ENCODE measurements at places on chromosomes 2 and 18.

- peak; percentile 76 for DNase-seq
Observed at GRCh38 chr2:237512774-237513466, 25.9 kb downstream of the MLPH start.

DNA sequence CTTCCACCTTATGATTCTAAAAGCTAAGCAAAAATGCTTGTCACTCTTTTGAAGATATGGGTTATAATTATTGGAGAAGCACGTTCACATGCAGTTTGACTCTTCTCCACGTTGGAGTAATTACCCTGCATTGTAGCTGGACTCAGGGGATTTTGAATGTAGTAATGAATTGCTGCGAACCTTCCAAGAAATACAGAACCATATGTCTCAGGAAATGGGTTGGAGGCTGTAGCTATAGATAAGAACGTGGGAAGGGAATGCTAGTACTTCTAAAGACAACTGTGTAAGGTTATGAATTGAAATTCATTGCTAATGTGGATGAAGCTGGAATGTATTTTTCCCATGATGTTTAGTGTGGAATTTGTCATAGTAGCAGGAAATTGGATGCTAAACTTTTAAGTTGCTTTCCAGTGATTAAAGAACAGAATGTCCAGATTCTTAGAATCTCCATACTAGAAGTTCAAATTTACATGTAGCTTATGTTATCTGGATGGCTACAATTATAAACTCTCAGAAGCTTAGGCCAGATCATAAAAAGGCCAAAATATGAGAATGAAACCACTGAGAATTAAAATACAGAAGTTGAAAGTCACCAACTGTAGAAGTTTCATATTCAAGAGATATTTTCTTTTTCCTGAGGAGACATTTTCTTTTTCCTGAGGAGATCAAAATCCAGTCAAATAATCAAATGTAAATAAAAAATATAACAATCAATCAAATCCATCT lies 27.3 kb upstream of the SPOPL start:
- DNase-seq = no peak

GRCh38 chr2:60554074-60554645 lies 706 bp upstream of the BCL11A start:
- peak; percentile 15 for DNase-seq

DNA sequence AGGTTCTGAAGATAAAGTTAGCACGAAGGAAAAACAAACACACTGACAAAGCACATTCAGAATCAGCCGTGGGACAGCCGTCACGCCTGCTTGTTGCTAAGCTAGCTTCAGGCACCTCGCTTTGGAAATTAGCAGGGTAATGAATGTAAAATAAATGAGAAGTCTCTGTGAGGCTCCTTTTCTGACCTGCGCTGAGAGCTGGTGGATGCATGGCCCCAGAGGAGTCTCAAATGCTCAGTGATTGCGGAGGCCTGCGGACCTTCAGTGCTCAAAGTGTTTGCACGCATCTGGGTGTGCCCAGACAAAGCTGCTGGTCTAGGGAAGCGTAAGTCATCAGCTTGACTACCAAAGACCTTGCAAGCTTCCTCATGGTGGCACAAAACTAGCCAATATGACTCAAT lies 50.6 kb downstream of the CD8B2 start:
- no peak for DNase-seq

GRCh38 chr2:52022006-52022405 lies 990.1 kb upstream of the NRXN1 start:
- DNase-seq = no peak

GRCh38 chr2:39160982-39161381 lies 40.1 kb upstream of the SOS1 start:
- no peak for DNase-seq

GRCh38 chr2:210445116-210445707 lies 31.3 kb downstream of the LANCL1 start:
- DNase-seq = no peak

- no peak for DNase-seq
Observed at GRCh38 chr18:25305584-25305983, 46.4 kb downstream of the ZNF521 start.

GRCh38 chr2:84458551-84459017 lies 496 bp downstream of the SUCLG1 start:
- DNase-seq = peak; percentile 24

GRCh38 chr18:7617738-7618422 lies 50.8 kb downstream of the PTPRM start:
- no peak for DNase-seq

- no peak for DNase-seq
Observed at GRCh38 chr18:13893418-13893760, 21.9 kb downstream of the MC2R start.

GRCh38 chr2:206855585-206856433 lies 83.5 kb upstream of the CPO start:
- DNase-seq = no peak

DNA sequence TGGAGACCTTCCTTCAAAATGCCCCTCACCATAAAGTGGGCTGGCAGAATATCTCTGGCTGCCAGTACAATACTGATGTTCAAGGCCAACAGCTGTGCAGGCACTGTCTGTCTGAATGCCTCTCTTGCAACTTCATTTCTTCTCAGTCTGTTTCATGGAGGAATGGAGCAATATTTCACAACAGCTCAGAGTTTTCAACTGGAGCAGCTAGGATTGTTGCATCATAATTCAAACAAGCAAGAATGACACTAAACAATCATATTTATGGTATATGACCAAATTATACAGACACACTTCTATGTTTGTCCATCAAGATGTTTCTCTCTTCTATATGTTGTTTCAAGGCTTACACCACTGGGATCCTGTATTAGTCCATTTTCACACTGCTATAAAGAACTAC lies 444.2 kb downstream of the LRATD1 start:
- no peak for DNase-seq
